ENCODE measurements at places on chromosomes 7 and 10.
A peak's percentile ranks its signal among the peaks of the same experiment; 100 is the strongest.

DNA sequence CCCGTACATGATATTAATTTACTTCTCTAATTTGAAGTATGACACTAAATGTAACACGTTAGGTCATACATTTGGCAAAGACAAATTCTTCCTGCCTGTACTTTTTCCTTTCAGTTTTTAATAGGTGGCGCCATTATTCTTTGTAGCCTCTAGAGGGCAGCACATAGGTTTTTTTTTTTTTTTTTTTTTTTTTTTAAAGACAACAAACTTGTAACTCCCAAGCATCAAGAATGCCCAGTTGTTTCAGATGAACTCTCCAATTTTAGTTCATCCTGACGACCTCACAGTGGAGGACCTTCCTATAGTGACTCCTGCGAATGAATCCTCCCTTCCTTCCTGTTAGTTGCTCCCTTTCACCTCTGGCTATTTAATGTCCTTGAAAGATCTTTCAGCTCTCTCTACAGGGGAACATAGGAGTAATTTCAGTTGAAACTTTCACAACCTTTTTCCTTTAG, 139.3 kb upstream of the HDAC9 start:
- no peak for DNase-seq

- DNase-seq: no peak
These were observed 42.0 kb downstream of the FZD1 start for GRCh38 chr7:91306266-91306665.

- no peak for DNase-seq
These were observed 7.4 kb downstream of the ZNF365 start for GRCh38 chr10:62381385-62382102.

GRCh38 chr10:114686013-114686412, 27.9 kb upstream of the ABLIM1 start:
- DNase-seq: no peak

DNA sequence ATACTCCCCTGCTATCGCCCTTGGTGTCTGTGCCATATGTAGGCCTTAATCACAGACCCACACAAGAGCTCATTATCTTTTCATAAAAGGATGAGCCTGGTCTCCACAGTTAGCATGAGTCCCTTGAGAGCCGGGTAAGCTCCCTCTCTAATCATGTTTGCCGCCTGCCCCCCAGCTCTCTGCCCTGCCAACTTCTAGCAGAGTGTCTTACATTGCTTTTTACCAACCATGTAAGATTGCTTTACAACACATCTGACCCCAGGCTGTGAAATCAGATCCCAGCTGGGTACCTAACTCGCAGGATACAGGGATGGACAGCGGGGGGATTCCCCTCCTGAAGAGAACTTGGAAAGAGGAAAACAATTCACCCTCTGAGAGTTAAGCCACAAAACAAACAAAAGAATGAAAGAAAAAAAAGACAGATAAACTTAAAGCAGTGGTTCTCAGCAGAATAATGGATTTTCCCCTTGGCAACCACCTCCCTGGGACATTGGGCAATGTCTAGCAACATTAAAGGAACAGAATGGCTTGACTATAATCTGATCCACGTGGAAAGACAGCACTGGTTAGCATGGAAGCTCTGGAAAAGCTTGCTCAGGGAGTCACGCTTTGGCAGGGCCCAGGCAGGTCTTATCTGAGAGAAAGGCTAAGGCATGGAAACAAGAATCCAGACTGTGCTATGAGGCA, 39.4 kb upstream of the ATOH7 start:
- no peak for DNase-seq

DNA sequence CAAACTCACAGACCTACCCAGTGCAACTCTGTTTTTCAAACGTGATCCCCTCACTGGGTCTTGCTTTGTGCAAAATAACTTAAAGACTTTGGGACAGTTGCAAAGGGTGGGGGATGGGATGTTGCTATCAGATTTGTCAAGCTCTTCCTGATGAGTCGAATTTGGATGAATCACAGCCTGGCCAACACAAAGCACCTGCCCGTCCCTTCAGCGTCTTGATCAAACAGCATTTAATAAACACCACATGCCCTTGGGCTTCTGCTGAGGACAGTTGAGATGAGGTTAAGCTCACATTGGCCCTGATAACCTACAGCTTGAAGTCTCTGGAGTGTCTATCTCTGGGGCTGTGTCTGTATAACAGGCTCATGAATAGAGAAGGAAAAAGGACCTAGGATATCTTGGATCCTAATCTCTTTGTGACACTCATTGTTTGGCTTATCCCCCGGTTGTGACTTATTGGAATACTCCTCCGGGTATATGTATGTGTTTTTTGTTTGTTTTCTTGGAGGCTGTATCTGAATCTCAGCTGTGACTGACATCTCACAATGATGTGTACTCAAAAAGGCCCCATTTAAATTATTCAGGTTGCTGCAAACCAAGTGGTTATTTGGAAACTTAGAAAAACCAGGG, 132.6 kb upstream of the NAMPT start:
- DNase-seq: no peak

- peak; percentile 34 for DNase-seq
These were observed 666.7 kb upstream of the FOXK1 start for GRCh38 chr7:4015371-4015770.

GRCh38 chr7:163971-164881, 28.1 kb upstream of the FAM20C start:
- DNase-seq: no peak

DNA sequence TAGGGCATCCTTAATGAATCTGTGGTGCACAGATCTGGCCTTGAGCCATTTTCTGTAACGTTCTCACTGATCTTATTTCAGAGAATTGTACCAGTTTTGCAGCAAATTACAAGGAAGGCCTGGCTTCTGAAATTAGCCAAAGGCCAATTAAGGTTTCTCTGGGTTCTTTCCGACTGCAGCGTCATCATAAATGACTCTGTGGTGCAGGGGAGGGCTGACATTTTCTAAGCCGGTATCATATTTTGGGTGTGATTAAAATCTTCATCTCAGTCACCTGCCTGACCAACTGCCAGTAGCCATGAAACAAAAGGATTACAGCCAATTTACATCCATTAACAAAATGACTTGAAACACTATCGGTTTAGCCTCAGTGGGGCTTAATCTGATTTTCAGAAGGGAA, 363.7 kb downstream of the ADRA2A start:
- DNase-seq: no peak

GRCh38 chr10:29897999-29898716, 161.2 kb downstream of the JCAD start:
- DNase-seq: no peak

DNA sequence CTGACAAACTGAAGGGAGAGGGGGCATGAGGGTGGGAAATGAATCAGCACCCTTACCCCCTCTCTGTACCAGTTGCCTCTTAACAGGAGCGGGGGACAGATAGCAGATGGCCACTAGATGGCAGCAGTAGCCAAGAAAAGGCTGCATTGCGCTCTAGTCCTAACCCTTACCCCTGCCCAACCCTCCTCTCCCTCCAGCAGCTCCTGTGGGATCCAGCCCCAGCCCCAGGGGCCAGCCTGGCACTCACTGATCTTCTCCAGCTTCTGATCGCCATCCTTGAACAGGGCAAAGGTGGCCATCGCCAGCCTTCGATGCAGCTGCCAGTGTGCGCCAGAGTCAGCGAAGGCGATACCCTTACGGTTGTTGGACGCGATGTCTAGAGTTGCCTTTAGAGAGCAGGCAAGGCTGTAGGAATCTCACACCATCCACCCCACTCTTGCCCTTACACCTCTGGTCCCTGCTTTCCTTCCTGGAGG, 2.2 kb downstream of the CYP17A1 start:
- no peak for DNase-seq

DNA sequence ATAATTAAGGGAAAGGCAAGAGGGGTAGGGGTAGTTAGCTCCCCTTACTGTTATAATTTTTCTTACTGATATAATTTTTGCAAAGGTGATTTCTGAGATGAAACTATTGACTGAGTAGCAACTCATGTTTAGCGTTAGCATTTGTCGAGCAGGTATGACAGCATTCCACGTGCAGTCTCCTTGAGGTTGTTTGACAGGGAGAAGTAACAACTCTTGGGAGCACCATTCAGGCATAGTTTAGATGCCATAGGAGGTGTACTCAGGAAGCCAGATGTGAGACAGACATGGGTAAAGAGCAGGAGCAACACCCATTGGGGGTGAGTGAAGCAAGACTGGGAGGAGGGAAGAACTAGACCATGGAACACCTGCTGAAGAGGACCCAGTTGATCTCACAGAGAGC, 96.6 kb upstream of the KLF6 start:
- no peak for DNase-seq

DNA sequence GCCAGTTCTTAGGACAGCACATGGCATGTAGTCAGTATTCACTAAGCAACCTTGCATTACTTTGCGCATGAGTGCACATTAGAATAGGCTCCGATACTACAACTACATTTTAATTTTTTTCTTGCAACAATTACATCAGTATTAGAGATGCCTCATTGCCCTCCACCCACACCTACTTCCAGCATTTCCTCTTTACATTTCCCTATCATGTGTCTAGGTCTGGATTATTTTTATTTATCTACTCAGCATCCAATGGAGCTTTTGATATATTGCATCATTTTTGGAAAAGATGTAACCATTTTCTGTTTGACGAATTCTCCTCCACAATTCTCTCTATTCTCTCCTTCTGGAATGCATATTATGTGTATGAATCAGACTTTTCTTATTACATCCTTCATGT, 258.2 kb upstream of the GLI3 start:
- no peak for DNase-seq

- DNase-seq: no peak
These were observed 78.8 kb upstream of the MDFIC start for GRCh38 chr7:114843102-114843501.

DNA sequence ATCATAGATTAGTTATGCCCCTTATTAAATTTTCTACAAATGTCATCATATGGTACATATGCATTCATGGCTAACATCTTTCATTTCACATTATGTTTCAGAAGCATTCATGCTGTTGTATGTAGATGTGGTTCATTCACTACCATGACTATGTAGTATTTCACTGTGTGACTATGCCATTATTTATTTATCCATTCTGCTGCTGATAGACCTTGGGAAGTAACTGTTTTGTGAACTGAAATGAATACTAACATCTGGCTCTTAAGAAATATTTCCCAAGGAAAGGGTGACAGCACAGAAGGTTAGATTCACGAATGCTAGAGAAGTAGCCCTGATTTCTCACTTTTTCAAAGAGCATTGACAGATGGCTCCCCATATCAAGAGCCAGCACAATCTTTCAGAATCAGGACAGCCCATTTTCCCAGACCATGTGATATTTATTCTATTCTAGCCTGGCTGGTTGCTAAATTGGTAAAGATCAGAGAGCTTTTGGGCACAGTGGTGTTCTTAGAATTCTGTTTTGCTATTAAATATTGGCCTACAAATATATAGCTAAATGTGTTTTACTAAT, 157.4 kb downstream of the DYNC1I1 start:
- no peak for DNase-seq

DNA sequence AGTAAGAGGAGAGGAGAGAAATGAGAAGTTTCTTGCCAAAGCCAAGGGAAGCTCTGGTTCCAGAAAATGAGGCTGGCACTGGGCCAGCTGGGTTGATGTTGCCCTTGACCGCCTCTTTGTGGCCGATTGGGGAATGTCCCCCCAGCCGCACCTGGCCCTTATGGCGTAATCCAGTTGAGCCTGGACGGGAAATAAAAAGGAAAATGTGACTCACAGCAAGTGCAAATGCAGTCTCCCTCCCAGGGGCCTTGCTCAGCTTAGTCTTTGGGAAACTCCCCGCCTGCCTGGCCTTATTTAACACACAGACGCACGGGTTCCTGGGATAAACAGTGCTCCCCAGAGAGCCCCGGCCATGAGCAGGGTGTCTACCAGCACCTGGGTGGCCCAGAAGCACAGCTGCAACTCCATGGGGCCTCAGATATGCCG, 174.8 kb downstream of the KIAA1217 start:
- DNase-seq: peak; percentile 96

- no peak for DNase-seq
These were observed 86.5 kb upstream of the HPS1 start for GRCh38 chr10:98533241-98533640.

- no peak for DNase-seq
These were observed 157.9 kb upstream of the GRM3 start for GRCh38 chr7:86485827-86486226.

DNA sequence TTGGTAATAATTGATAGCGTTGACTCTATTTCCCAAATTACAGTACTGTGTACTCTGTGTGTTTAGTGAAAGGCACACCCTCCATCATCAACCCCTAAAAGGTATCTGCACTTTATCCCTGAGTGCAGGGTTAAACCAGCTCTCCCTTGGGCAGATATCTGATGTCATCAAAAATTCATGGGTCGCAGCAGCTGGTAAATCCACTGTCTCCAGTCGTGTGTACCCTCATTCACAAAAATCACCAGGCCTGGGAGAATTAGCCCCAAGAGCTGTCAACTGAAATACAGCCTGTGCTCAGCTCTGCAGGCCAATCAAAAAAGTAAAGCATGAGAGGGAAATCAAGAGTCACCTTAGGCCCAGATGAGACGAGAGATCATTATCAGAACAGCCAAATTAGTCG, 103.7 kb downstream of the HIP1 start:
- DNase-seq: no peak
